ENCODE measurements at places on chromosomes 12 and 14.

DNA sequence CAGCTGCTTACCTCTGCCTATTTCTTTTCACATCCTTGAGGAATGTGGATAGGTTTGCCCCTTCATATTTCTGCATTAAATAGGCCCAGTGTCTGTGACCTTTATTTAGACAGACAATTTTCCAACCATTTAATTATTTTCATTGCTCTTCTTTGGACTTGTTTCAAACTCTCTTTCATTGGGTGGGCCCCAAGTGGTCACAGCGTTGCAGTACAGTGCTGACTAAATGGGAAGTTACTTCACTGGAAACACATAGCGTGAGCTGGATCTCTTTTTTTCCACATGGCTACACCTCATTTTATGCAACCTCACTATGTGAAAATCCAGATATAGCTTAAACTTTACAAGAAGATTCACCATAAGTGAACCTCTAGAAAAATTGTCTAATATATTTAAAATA is 438.9 kb downstream of the ADAMTS20 start:
- DNase-seq, result no peak

DNA sequence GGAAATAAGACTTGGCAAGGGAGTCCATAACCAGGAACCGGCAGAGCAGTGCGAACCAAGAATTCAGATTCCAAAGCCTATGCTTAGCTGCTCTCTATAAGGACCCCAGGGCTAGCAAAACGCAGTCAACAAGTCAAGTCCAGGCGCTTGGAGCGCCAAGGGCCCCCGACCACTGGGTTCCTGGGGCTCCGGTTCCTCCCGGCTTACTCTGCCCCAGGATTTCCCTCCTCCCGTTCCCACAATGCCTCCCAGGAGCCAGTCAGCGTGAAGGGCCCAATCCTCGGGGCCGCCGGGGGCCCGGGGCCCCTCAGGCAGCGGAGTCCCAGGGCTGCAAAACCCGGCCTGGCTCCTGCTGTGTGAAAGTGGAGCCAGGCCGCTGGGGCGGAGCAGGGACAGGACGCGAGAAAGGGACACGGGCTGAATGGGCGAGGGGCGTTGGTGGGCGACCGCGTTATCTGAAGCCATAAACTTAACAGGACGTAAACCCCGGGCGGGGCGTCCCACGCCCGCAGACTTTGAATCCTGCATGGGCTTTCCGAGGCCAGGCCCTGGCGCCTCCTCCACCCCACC is 1.5 kb downstream of the KRT8 start:
- DNase-seq, result peak; percentile 12

DNA sequence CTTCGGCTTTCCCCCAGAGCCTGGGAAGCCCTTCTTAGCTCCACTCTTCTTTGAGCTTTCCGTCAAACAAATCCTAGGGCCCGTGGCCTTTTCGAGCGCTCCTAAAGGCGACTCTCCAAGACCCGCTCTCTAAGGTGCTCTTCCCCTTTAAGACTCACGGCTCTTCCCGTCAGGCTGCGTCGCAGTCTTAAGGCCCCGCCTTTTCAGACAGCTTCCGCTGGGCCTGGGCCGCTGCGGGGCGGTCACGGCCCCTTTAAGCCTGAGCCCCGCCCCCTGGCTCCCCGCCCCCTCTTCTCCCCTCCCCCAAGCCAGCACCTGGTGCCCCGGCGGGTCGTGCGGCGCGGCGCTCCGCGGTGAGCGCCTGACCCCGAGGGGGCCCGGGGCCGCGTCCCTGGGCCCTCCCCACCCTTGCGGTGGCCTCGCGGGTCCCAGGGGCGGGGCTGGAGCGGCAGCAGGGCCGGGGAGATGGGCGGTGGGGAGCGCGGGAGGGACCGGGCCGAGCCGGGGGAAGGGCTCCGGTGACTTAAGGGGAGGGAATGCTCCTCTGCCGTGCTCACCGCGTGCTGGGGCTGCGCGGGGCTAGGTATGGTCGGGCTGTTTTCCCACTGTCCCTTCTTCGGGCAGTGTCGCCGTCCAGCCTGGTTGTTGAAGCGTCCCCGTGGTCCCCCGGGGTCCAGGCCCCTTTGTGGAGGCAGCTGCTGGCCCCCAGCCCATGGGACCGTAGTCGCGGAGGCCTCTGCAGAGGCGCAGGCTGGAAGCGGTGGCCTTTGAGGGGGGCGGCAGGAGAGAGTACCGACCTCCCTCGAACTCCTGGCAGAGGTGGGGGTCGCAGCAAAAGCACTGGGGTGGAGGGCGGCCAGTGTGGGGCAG is at the start of gene PEX5:
PEX5 (plus strand) TSS at position 289 of the 870 bp plus-strand sequence. CDS start 692 bp downstream, outside the sequence.
- DNase-seq, result peak; percentile 70

GRCh38 chr12:92539110-92539749 is 163.6 kb upstream of the PLEKHG7 start:
- no peak for DNase-seq

- DNase-seq, result no peak
These were observed 217.9 kb downstream of the PAX9 start for GRCh38 chr14:36879558-36879957.

DNA sequence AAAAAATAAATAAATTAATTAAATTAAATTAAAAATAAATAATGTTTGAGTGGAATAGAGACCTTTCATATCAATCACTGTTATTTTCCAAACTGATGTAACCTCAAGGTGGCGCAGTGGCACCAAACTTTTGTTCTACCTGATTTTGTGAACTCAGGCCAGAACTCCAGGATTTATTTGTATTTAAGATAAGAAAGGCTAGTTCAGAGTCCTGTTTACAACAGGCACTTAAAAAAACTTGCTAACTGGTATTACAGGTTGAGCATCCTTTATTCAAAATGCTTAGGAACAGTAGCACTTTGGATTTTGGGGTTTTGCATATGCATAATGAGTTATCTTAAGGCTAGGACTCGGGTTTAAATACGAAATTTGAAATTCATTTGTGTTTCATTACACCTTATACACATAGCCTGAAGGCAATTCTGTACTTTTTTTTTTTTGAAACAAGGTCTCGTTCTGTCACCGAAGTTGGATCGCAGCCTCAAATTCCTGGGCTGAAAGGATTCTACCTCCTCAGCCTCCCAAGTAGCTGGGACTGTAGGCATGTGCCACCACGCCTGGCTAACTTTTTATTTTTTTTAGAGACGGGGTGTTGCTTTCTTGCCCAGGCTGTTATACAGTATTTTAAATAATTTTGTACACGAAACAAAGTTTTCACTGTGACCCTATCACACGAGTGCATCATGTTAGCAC is 32.4 kb downstream of the YY1 start:
- no peak for DNase-seq

DNA sequence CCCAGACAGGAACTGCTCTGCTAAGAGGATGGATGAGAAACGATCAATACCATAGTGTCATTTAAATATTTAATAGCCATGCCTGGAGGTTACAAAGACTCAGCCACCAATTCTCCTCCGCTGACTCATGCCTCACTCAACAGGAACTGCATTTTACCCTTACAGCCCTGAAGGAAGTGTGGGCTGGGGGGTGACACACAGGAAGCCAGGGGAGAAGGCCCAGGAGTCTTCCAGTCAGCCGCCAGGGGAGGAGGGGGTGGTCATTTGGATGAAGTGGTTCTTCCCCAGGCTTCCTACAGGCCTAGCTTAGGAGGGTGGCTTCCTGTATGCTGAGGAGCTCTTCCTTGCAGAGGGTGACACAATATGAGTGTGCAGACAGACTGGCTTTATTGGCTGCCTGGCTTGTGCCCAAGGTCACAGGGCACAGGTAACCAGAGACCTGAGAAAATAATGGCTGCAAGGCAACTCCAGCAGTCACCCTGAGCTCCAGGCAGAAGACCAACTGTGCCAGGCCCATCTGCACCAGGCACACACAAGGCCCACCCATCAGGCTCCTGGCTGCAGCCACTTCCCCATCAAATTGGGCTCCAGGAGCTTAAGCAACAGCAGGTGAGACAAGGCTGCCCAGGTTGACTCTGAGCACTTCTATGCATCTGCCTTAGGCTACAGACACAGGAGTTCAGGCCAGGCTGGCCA is 30.6 kb upstream of the RPLP0 start:
- DNase-seq, result peak; percentile 87

DNA sequence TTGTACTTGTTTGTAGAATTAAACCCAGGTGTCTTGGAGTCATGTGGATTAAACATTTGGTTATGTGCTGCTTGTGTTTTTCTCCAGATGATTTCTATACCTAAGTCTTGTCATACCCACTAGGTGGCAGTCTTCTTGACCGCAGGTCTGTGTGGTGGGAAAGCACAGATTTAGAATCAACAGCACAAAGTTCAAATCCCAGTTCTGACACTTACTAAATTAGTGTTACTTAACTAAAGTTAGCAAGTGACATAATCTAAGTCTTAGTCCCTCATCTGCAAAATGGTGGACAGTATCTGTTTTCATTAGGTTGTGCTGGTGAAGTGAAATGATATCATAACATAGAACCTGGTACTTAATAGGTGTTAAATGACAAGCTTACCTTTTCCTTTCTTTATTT is 151.0 kb upstream of the ARHGAP5 start:
- no peak for DNase-seq

DNA sequence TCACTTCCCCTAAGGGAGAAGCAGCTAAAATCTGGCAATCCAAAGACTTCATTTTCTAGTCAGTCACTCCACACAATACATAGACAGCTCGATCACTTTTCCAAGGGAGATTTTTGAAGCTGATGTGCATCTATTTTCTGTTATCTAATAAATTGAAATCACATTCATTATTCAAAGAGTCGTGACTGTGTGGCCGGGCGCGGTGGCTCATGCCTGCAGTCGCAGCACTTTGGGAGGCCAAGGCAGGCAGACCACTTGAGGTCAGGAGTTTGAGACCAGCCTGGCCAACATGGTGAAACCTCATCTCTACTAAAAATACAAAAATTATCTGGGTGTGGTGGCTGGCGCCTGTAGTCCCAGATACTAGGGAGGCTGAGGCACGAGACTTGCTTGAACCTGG is 27.1 kb upstream of the PTGR2 start:
- DNase-seq, result no peak
